ENCODE measurements at places on chromosomes 11 and 22. TPM values are rescaled to one million over a fixed set of nuclear protein-coding genes. Genes with fewer than 3 reads are reported as not detected.

GRCh38 chr11:68661697-68662603, 22.4 kb upstream of the GAL start:
- no peak for DNase-seq
- no peak overlapping the region for H3K27ac ChIP-seq
- no peaks in the 10 kb centered on the region for H3K4me1 ChIP-seq
- no peak overlapping the region for H3K4me3 ChIP-seq

NPAS4 gene
- 1.6 TPM for total RNA-seq

- no peak overlapping the region for H3K27ac ChIP-seq
- H3K27me3 ChIP-seq, result no peaks in the 10 kb centered on the region
- no peaks in the 10 kb centered on the region for H3K4me1 ChIP-seq
- no peak for DNase-seq
Observed at GRCh38 chr11:62150887-62151736, 27.3 kb downstream of the INCENP start.

DNA sequence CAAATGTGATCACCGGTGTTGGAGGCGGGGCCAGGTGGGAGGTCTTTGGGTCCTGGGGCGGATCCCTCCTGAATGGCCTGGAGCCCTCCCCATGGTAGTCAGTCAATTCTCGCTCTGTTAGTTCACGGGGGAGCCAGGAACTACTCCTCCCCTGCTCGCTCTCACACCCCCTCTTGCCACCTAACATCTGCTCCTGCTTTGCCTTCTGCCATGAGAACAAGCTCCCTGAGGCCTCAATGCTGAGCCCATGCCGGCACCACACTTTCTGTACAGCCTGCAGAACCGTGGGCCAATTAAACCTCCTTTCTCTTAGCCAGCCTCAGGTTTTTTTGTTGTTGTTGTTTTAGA, 135.7 kb downstream of the SHANK2 start:
- DNase-seq, result no peak
- no peak overlapping the region for H3K27ac ChIP-seq
- no peaks in the 10 kb centered on the region for H3K27me3 ChIP-seq
- H3K36me3 ChIP-seq, result peaks cover 9% of the 10 kb centered on the region

DNA sequence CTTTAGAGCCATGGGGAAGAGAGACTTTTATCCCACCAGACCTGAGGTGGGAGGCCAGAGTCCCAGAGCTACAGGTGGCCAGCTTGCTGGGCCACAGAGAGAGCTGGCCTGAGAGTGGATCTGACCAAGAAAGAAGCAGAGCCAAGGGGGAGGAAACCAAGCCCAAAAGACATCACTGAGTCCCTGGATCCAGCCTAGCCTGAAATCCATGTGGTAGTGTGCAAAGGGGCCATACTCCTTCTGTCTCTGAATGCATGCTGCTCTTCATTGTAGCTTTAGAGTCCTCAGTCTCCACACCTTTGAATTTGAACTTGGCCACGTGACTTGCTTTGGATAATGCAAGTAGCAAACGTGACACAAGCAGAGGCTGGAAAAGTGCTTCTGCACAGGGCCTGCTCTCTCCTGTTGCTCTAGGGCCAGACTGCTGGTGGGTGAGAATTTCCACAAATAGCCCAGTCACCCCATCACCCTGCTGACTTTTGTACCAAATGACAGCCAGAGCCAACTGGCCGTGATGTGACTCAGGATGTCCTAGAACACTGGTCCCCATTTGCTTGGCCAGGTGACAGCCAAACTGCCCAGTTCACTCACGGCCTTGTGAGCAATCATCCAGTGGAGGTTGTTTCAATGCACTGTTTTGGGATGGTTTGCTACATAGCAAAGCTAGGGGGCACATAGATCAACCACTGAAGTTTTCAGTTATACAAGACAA, 93.6 kb downstream of the DHCR7 start:
- no peak overlapping the region for H3K4me3 ChIP-seq
- no peak for DNase-seq
- H3K27me3 ChIP-seq, result no peaks in the 10 kb centered on the region
- H3K36me3 ChIP-seq, result no peaks in the 10 kb centered on the region
